ENCODE measurements at places on chromosomes 7 and 10. TPM values are rescaled to one million over a fixed set of nuclear protein-coding genes. Genes with fewer than 3 reads are reported as not detected.

Gene MSMB
- not detected for total RNA-seq

Gene WDFY4
- total RNA-seq: 2.4 TPM

Gene CALHM3
- total RNA-seq: 0.17 TPM

Gene CADPS2
- not detected for total RNA-seq

Gene NEUROG3
- 0.22 TPM for total RNA-seq

Gene C10orf62
- total RNA-seq: not detected

Gene BEND7
- not detected for total RNA-seq

Gene SPDYE16
- total RNA-seq: 0.22 TPM

Gene WEE2
- total RNA-seq: not detected

Gene ST8SIA6
- total RNA-seq: 0.34 TPM

Gene CD36
- total RNA-seq: 6.8 TPM

Gene SVIL
- 10.3 TPM for total RNA-seq

Gene PHTF2
- total RNA-seq: 33.3 TPM

Gene SNX10
- 31.6 TPM for total RNA-seq

Gene ADAMTS14
- total RNA-seq: not detected

Gene TSPAN15
- total RNA-seq: 4.7 TPM

Gene TMEM72
- total RNA-seq: not detected

Gene FKBP6
- not detected for total RNA-seq

Gene PRR15
- total RNA-seq: not detected

Gene EGFR
- not detected for total RNA-seq

Gene SPDYE1
- 0.11 TPM for total RNA-seq

Gene CACNB2
- total RNA-seq: not detected

Gene PILRA
- 5.1 TPM for total RNA-seq

Gene AKR1D1
- total RNA-seq: not detected

Gene REPIN1
- total RNA-seq: 57.5 TPM

Gene PAPOLB
- not detected for total RNA-seq

Data from activated naive CD8-positive, alpha-beta T cell treated with anti-CD3 and anti-CD28 coated beads, Interleukin-2, amount 10 ng/mL, durations not matched to agents 7 days and 5 days (primary cell).